ENCODE measurements at places on chromosomes 7 and 10. TPM values are rescaled to one million over a fixed set of nuclear protein-coding genes. Genes with fewer than 3 reads are reported as not detected.

SLC35G1 gene
- 4.9 TPM for total RNA-seq

TEX47 gene
- not detected for total RNA-seq

CYP2C8 gene
- total RNA-seq: not detected

PDGFA gene
- 41.6 TPM for total RNA-seq

ZNF467 gene
- total RNA-seq: 2.9 TPM

VSIR gene
- 44.4 TPM for total RNA-seq

BRI3 gene
- total RNA-seq: 36.4 TPM

FOXP2 gene
- 22.7 TPM for total RNA-seq

- H3K27me3 ChIP-seq: no peaks in the 10 kb centered on the region
- no peak overlapping the region for H3K4me3 ChIP-seq
- no peak for DNase-seq
- H3K27ac ChIP-seq: no peak overlapping the region
Measured at GRCh38 chr10:84706431-84706830, 378.0 kb downstream of the CCSER2 start.

GRCh38 chr7:121404348-121404747 is 8.2 kb upstream of the FAM3C start:
- no peaks in the 10 kb centered on the region for H3K4me1 ChIP-seq
- DNase-seq: no peak
- no peaks in the 10 kb centered on the region for H3K36me3 ChIP-seq
- no peak overlapping the region for H3K4me3 ChIP-seq
- H3K27ac ChIP-seq: no peak overlapping the region

DNA sequence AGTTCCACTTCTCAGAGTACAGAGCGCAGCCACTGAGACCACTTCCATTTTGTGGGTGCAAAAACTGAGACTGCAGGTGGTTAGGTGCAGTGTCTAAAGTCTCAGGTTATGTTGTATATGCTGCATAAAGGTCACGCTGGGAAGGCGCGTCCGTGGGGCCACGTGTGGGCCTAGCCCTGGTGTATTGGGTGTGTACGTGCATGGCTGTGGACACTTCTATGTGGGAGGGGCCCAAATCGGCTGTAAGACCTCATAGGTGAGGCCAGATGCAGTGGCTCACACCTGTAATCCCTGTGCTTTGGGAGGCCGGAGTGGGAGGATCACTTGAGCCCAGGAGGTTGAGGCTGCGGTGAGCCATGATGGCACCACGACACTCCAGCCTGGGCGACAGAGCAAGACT is 37.7 kb downstream of the GRID2IP start:
- H3K27me3 ChIP-seq: no peaks in the 10 kb centered on the region
- no peak overlapping the region for H3K27ac ChIP-seq
- H3K36me3 ChIP-seq: no peaks in the 10 kb centered on the region
- DNase-seq: no peak
- H3K4me1 ChIP-seq: peaks cover 5% of the 10 kb centered on the region
- H3K4me3 ChIP-seq: no peak overlapping the region

- no peak overlapping the region for H3K4me3 ChIP-seq
- no peaks in the 10 kb centered on the region for H3K36me3 ChIP-seq
- no peak overlapping the region for H3K27ac ChIP-seq
Measured at GRCh38 chr10:98916526-98917125, 319.0 kb downstream of the HPSE2 start.

DNA sequence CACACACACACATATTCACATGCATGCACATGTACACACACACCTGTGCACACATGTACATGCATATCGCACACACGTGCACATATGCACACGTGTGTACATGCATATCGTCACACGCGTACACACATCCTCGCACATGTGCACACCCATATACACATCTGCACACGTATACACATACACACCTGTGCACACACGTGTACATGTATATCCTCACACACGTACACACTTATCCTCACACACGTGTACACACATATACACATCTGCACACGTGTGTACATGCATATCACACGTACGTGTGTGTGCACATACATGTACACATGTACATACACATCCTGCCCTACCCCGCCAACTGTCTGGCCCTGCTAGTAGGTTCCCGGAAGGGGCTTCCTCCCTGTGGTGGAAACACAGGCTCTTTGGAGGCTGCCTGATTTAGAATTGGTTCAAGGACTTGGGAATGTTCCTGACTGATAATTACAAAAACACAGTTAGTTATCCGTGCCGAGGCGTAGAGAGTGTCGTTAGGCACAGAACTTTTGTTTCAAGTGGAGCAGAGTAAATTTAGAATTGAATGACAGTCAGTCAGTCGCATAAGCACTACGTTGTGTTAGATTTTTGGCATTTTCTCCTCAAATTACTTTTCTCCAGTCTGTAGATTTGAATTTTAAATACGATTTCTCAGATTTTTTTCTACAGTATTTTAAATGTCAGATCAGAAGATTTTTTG is 18.5 kb upstream of the PRKAR1B start:
- H3K36me3 ChIP-seq: peaks cover 30% of the 10 kb centered on the region
- DNase-seq: no peak
- H3K4me1 ChIP-seq: no peaks in the 10 kb centered on the region
- no peak overlapping the region for H3K27ac ChIP-seq
- no peak overlapping the region for H3K4me3 ChIP-seq

- peaks cover 10% of the 10 kb centered on the region for H3K36me3 ChIP-seq
- no peak for DNase-seq
- no peak overlapping the region for H3K27ac ChIP-seq
Measured at GRCh38 chr7:141675436-141676215, 26.3 kb downstream of the DENND11 start.

DNA sequence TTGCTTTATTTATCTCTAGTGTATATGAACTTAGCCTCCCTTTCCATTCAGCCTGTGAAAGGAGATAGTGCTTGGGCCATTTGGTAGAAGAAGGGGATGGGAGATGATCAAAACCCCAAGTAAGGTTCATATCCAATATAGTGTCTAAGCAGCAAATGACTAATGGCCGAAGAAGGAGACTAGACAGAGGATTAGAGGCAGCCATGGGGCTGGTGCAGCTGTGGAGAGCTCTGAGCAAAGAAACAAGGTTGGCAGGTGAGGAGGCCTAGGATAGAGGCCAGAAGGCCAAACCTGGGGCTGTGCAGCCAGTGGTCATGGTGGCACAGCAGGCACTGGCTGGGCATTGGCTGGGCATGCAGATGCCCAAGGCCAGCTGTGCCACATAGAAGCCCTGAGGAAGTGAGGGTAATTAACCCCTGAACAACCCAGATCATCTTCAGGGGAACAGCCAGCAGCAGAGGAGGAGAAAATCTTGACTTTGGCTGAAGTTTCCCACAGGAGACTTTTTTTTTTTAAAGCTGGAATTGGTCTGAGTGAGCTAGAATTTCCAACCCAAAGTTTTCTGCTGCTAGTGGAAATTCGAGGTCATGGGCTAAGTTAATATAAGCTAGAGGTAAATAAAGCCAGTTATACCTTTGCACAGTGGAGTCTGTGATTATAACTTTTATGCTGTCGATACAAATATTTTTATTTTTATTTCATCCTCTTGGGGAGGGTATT is 10.3 kb upstream of the CPA1 start:
- H3K27ac ChIP-seq: no peak overlapping the region
- no peaks in the 10 kb centered on the region for H3K27me3 ChIP-seq
- H3K36me3 ChIP-seq: no peaks in the 10 kb centered on the region
- H3K4me1 ChIP-seq: peaks cover 58% of the 10 kb centered on the region
- H3K4me3 ChIP-seq: no peak overlapping the region

DNA sequence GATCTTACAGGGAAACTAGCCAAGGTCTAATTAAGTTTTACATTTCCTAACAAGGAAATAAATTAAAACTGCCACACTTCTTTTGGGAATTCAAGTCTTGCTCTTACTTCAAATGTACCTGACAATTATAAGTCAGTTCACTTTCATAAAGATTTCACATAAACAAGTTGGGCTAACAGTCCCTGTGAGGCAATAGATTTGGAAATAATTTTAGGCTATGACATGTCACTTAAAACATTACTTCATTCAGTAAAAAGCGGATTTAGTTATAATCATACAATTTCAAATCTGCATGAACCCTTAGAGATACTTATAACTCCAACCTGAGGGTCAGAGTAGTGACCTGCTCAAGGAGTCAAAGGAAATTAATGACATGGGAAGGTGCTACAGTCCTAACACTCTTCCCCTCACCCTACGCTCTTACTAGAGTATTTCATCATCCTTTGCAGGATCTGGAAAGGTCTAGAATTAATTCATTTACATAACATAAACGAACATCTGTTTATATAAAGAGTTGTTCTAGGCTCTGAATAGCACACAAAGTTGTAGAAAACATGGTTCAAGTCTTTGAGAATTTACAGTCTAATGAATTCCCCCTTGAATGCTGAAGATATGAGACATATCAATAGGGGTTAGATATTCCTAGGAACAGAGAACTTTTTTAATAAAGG is 32.3 kb upstream of the DNAJB12 start:
- H3K36me3 ChIP-seq: no peaks in the 10 kb centered on the region
- no peak overlapping the region for H3K27ac ChIP-seq
- no peak overlapping the region for H3K4me3 ChIP-seq
- H3K4me1 ChIP-seq: peaks cover 5% of the 10 kb centered on the region
- H3K27me3 ChIP-seq: no peaks in the 10 kb centered on the region

DNA sequence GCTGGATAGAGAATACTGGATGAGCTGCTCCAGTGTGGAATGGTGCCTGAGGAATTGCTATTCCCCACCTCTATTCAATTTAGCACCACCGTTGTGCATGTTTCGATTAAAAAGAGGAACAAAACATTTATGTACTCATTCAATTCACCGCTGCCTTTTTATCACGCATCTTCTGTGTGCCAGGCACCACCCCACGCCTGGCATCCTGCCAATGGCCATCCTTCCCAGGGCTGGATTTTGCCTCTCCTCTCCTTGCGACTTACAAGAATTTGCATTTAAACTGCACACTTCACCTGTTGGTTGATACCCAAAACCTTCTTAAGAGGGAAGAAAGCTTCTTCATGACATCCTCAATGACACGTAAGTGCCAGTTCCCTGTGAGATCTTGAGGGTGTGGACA is 110.2 kb upstream of the DPP6 start:
- no peak overlapping the region for H3K27ac ChIP-seq
- H3K36me3 ChIP-seq: no peaks in the 10 kb centered on the region
- DNase-seq: no peak
- H3K4me1 ChIP-seq: peaks cover 5% of the 10 kb centered on the region
- no peak overlapping the region for H3K4me3 ChIP-seq

DNA sequence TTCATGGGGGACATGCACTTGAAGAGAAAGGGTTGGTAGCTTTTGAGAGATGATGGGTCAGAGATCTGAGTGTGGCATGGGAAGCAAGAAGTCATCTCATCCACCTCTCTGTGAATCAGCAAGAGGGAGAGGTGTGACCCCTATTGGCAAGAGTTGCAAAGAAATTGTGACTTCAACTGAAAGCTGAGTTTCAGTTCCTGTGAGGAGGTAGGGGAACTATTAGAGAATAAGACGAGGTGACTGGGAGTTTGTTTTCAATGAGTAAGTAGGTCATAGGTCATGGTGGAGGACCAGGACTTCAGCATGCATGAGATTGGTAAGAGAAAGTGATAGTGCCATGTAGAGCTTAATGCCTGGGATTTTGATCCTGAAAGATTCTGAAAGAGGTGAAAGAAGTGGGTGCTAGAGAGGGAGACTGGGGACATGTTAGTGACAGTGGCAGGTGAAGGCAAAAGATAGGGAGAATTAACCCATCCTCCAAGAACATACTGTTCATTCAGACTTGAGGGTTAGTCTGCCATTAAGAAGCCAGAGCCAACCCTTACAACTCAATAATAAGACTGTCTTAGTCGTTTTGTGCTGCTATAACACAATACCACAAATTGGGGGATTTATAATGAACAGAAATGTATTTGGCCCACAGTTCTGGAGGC is 75.5 kb upstream of the CAPZA2 start:
- peaks cover 8% of the 10 kb centered on the region for H3K36me3 ChIP-seq
- no peak overlapping the region for H3K27ac ChIP-seq
- no peak for DNase-seq
- H3K4me1 ChIP-seq: peaks cover 11% of the 10 kb centered on the region
- no peaks in the 10 kb centered on the region for H3K27me3 ChIP-seq
- H3K4me3 ChIP-seq: no peak overlapping the region

DNA sequence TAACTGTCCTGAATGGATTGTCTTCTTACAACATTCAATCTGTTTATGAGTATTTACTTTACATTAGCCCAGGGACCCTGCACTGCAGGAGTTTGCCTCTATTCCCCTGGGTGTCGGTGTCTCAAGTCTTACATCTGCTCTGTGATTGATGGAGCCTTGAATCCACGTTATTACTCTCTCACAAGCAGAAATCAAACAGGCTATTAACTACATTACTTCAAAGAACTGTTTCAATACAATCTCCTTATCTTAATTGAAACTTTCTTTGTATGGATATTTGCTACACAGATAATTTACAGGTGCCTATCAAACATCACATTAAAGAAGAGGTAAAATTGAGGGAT is 3.1 kb upstream of the ARID5B start:
- no peak for DNase-seq
- no peaks in the 10 kb centered on the region for H3K27me3 ChIP-seq
- H3K4me3 ChIP-seq: no peak overlapping the region
- peaks cover 37% of the 10 kb centered on the region for H3K4me1 ChIP-seq

- no peaks in the 10 kb centered on the region for H3K27me3 ChIP-seq
- no peak for DNase-seq
- H3K4me3 ChIP-seq: no peak overlapping the region
- H3K27ac ChIP-seq: peak overlapping the region; percentile 4
- no peaks in the 10 kb centered on the region for H3K4me1 ChIP-seq
Measured at GRCh38 chr10:125859128-125859817, 21.8 kb downstream of the DHX32 start.

GRCh38 chr7:91494450-91494849 is 230.2 kb downstream of the FZD1 start:
- H3K4me3 ChIP-seq: no peak overlapping the region
- H3K27ac ChIP-seq: no peak overlapping the region
- no peaks in the 10 kb centered on the region for H3K36me3 ChIP-seq
- H3K27me3 ChIP-seq: no peaks in the 10 kb centered on the region

GRCh38 chr10:50260791-50261281 is 9.5 kb upstream of the ASAH2 start:
- H3K36me3 ChIP-seq: no peaks in the 10 kb centered on the region
- no peaks in the 10 kb centered on the region for H3K4me1 ChIP-seq
- H3K27ac ChIP-seq: no peak overlapping the region
- H3K4me3 ChIP-seq: no peak overlapping the region

DNA sequence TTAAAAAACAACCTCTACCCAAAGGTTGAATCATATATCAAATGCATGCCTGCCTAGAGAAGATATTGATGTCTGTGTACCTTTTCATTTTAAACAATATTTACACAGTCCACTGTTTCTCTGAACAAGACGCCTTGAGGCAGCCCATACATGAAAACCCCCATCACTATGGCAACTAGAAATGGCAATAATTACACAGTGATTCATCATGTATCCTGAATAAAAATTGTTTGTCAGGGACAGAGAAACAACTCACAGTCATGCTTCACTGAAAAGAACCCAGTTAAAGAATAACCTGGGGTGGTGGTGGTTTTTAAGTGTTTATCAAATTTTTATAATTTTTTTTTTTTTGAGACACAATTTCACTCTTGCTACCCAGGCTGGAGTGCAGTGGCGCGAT is 19.7 kb downstream of the DNAJC12 start:
- DNase-seq: no peak
- no peaks in the 10 kb centered on the region for H3K36me3 ChIP-seq
- no peaks in the 10 kb centered on the region for H3K27me3 ChIP-seq
- H3K27ac ChIP-seq: no peak overlapping the region
- H3K4me1 ChIP-seq: no peaks in the 10 kb centered on the region

Measured in suprapubic skin (tissue), 4 donors.